T-helper 17 cell (primary cell): ENCODE measurements at places on chromosomes 16 and 17. TPM values are rescaled to one million over a fixed set of nuclear protein-coding genes. Genes with fewer than 3 reads are reported as not detected.

GRCh38 chr16:69880640-69881133, 70.4 kb upstream of the CLEC18A start:
- DNase-seq = no peak

DNA sequence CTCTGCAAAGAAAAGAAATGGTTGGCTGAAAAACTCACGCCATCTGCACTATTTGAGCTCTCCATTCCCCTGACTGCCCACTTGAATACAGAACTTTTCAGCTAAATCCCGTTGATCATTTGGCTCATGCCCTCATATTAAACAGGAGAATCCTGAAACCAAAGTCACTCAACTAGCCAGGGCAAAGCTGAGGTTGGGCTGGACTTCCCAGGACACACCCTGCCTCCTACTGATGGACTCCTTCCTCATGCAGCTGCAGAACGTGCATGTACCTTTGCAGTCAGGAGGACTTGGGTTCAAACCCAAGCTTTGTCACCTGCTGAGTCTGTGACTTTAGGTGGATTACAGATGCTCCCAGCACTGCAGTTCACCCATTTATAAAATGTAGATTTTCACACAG, 7.7 kb downstream of the ASIC2 start:
- DNase-seq = no peak

GRCh38 chr16:17138801-17139200, 332.0 kb downstream of the XYLT1 start:
- no peak for DNase-seq

DNA sequence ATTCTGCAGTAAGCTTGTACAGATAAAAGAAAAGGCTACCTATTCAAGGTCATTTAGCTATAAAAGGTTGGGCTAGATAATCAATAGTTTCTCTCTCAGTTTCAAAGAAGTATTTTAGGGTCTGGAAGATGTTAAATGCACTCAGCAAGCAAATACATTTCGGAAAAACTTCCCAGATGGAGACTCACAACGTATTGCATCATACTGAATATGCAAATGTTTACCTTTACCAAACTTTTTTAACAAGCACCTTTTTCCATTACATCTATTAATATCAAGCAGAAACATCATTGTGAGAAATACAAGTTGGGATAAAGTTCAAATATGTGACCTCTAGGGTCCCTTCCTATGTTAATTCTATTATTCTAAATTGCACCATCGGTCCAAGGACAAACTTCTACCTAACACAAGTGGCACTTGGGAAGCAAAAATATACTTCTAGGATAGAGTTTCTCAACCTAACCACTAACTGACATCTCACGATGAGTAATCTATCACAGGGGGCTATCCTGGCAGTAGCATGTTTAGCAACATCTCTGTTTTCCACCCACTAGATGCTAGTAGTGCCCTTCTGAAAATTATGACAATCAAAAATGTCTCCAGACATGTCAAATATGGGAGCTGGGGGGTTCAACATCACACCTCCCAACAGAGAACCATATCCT, 14.5 kb downstream of the KANSL1 start:
- no peak for DNase-seq

DNA sequence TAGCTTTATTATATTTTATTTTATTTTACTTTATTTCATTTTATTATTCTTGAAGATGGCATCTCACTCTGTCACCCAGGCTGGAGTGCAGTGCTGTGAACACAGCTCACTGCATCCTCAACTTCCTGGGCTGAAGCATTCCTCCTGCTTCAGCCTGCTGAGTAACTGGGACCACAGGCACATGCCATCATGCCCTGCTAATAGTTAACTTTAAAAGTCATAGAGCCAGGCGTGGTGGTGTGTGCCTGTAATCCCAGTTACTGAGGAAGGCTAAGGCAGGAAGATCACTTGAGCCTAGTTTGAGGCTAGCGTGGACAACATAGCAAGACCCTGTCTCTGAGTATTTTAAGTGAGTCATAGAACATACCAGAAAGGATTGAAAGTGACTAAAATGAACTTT, 38.7 kb downstream of the ESRP2 start:
- no peak for DNase-seq

DNA sequence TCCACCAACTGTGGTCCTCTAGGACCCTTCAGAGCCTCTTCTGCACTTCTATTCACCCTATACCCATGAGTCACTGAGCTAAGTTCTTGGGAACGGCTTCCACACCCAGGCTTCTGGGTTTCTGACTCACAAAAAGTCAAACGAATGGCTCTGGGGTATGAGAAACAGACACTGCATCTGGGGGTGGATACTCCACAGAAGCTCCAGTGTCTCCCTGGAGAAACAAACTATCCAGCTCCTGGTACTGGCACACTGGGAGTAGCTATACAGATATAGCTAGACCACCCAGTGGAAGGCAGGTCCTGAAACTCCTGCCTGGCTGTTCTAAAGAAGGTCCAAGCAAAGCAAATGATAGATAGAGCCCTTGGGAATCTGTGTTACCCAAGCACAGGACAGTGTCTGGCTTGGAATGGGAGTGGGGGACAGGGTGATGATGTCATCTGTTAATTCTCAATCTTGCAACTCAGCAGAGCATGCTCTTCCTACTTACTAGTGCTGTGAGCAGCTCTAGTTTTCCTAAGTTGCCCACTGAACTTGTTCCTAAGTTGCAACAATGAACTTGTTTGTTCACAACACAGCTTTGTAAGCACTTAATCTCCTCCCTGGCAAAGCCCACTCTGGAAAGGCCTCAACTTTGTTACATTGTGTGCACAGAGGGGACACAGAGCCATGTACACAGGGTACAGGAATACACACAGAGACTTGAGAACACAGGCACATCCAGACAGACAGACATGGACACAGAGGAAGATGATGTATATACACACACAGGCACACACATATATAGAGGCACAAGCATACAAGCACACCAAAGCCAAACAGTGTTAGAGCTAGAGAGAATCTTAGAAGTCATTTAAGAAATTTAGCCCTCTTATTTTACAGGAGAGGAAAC, 6.7 kb downstream of the MMP28 start:
- no peak for DNase-seq

- no peak for DNase-seq
Measured at GRCh38 chr16:48498769-48499631, 111.0 kb downstream of the N4BP1 start.

DNA sequence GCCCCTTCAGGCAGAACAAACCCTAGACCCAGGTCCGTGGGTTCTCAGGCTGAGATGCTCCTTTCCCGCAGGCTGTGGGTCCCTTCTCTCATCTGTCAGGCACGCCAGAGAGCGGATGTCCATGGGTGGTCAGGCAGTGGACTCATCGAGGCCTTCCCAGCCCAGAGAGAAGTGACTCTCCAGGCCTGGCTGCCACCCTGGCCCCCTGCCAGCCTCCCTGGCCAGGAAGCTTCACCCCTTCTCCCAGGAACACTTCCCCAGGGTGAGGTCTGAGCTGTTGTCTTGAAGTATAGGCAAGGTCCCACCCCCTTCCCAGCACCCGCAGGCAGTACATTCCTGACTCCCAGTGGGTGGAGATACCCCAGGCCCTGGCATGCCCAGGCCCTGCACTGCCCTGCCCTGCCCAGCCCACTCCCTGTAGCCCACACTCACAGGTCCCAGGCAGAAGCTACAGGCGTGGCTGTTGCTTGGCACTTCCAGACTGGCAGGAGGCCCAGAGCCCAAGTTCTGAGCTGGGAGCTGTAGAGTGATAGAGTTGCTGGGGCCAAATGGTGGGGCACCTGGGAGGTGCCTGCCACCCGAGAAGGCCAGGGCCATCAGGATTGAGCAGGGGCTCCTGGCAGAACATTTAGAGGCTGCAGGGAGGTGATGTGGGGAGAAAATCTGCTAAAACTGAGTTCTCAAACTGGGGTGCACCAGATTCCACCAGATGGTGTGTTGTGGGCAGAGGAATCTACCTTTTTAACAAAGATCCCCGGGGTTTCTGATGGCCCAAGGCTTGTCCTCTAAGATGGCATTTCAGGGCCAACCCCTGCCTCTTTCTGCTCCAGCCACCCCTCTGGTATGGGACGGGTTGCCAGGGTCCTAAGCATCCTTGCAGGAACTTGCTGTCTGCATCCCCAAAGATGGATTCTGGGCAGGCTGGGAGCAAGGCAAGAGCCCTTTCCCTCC, 6.7 kb downstream of the ITGA3 start:
- no peak for DNase-seq

- no peak for DNase-seq
Measured at GRCh38 chr17:21033350-21033749, 9.5 kb downstream of the USP22 start.

GRCh38 chr16:2751577-2752034, 832 bp upstream of the SRRM2 start:
- no peak for DNase-seq

DNA sequence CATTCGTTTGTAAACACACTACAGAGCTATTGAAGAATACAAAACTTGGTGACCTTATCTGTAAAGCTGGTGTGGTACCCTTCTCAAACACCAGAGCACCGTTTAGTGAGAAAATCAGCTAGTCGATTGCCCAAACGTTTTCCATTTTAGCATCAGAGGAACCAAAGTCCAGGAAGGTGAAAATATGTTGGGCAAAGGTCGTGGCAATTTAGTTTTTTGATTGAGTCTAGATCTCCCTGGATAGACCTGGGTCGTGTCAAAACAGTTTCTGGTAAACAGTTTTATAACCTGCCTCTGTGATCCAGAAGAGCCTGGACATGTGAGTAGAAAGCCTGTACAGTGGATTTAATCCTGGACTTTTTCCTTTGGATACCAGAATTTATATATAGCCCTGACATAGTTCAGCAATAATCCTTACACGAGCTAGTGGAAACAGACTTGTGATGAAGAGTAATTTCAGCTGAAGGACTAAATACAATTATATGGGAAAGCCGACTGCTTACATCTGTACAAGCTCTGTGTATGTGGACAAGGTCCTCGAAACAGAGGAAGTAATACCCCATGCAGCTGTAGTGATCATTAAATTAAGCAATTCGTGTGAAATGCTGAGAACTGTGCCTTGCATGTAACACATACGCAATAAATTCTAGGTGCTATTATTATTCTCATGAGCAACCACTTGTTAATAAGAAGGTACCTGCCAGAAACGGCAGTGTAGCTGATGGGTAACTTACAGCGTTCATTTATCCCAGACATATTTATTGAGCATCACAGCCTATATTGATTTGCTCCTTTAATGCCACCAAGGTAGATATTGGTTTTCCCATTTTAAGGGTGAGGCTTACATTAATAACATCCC, 72.5 kb downstream of the MAP2K6 start:
- DNase-seq = no peak

GRCh38 chr16:85396879-85397871, 215.9 kb upstream of the GSE1 start:
- DNase-seq = no peak

DNA sequence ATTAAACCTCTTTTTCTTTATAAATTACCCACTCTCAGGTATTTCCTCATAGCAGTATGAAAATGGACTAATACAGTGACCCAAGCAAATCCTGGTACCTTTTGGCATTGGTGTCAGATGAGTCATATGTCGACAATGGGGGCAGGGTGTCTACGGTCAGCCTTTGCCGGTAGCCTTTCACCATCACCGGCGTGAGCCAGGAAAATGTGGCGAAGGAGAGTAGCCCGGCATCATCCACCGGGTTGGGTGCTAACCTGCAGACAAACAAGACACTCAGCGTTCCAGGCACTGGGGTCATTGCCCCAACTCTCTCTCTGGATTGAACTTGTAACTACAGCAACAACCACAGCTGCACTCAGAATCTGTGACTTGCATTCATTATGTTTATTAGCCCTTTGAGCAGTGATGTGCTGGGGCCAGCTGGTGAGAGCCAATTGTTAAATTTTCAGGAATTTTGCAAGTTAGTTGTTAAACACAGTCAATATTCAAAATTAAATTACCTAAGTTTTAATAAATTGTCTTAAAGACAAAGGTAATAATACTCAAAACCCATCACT, 11.9 kb downstream of the ABCC12 start:
- DNase-seq = no peak

DNA sequence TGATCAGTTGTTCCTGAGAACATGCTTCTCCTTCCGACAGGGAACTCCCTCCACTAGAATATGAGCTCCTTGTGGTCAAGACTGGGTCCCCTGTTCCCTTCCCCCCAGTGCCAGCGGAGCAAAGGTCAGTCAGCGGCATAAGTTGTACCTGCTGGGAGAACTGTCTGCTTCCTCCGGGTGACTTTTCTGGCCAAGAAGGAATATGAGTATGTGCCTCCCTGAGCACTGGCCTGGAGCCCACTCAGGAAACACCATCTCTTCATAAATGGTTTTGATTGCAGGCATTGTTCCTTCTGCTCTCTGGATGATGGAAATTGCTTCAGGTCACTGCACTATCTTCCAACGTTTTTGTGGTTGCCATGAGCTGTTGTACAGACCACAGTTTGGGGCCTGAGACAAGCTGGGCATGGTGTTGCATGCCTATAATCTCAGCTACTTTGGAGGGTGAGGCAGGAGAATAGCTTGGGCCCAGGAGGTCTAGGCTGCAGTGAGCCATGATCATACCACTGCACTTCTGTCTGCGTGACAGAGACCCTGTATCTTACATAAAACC, 2.9 kb upstream of the P4HB start:
- DNase-seq = no peak

DNA sequence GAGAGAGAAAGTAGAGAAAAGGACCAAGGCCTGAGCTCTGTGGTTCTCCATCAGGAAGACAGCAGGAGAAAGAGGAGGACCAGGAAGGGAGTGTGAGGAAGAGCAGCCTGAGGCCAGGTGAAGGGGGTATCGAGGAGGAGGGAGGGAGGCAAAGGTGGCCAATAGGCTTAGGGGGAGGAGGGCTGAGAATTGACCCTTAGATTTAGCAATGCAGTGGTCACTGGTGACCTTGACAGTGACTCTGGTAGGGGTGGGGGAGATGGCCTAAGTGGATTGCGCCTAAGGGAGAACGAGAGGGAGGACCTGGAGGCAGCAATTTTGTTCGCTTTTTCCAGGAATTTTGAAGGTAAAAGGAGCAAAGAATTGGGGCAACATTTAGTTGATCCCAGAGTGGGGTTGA, 5.4 kb upstream of the NAGS start:
- no peak for DNase-seq

DNA sequence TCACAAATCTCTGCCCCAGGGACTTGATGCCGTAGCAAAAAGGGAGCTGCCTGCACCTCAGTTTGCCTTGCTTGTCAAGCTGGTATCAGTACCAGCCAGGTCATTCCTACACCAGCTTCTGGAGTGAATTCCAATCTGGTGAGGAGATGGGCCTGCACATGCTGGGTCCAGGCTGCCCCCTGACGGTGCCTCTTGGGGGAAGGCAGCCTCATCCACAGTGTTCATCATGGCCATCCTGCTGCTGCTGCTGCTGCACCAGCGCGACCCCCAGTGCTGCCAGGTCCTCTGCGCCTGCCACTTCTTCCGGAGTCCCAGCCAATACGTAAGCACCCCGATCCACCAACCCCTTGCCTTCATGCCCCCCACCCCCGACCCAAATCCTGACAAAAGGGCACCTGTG, 8.3 kb downstream of the MRPL27 start:
- no peak for DNase-seq

The PLEKHH3 gene
- total RNA-seq = 0.85 TPM

The CDH1 gene
- 0.47 TPM for total RNA-seq

The SLC4A1 gene
- total RNA-seq = not detected

The CORO1A gene
- total RNA-seq = 718 TPM

The PRSS8 gene
- total RNA-seq = not detected

The TM4SF5 gene
- total RNA-seq = not detected

The ICAM2 gene
- 113 TPM for total RNA-seq

The CES4A gene
- 20.0 TPM for total RNA-seq

The TRIM47 gene
- total RNA-seq = 9.4 TPM

The OTOA gene
- 0.16 TPM for total RNA-seq

The KCNJ12 gene
- 0.12 TPM for total RNA-seq
